ENCODE measurements at places on chromosomes 11 and 22.

DNA sequence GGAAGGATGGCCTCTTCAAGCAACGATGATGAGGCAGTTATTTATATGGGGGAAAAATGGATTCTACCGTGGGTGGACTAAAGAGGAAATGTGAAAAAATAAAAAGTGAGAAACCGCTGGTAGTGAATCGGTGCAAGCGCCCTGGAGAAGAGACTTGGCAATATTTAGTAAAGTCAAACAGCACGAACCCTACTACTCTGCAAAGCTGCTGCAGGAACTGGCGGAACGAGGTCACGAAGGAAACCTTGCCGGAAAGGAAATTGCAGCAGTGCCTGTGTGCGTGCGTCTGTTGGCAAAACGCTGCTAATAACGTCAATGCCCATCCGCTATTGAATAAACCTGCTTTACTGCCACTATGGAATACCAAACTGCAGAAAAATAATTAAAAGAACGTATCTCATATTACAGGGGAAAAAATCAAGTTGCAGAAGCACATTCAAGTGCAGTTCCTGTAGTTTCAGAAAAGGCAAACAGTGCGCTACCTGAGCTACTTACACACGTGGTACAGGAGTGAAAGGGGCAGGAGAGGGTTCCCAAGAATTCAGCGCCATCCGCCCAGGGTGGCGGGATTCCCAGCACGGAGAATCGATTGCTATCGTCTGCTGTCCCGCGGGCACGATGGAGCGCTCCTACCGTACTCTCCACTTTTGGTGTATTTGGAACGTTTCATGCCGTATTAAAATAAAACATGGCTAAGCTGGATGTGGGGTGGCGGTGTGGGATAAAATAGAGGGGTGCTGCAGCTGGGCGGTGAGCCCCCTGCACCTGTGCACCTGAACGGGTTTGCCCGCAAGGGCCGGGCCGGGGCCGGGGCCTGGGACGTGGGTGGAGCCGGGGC lies 585 bp upstream of the NADSYN1 start:
- DNase-seq = peak; percentile 53

DNA sequence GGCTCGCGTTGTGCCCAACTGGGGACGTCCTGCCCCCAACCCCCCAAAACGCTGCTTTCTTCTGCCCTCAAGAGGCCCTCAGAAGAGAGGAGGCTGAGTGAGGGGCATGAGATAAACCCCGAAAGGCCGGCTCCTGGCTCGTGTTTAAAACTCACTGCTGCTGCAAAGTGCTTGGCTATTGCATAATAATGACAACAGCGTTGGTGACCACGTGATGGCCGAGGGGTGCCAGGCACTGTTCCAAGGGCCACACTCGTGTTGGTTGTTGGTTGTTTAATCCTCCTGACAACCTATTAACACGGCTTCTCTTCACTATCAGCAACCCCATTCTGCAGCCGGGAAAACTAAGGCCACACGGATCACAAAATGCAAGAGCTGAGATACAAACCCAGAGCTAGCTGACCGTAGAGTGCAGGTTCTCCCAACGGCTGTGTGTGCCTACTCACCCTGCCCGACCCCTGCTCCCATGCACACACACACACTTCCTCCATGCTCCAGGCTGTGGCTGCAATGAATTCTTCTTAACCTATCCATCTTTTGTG lies 51.0 kb downstream of the ANO1 start:
- DNase-seq = no peak

GRCh38 chr11:5534046-5534445 lies 14.3 kb downstream of the OR52H1 start:
- no peak for DNase-seq

DNA sequence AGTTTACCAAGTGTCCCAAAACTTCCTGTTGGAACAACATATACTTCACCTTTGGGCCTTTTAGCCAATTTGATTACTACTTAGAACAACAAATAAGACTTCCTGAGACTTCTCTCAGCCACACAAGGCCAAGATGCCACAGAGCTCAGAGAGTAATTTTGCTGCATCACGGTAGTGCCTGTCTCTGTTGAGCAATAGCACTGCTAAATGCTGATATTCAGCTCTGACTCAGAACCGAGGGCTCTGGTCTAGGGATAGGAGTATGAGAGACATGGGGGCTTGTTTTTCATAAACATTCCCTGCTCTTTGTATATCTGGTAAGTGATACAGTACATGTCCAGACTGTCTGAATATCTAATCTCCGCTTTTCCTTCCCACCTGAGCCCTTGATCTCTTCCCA lies 260.4 kb upstream of the ARHGAP20 start:
- DNase-seq = no peak

- no peak for DNase-seq
Measured at GRCh38 chr22:32776397-32776796, 25.1 kb upstream of the TIMP3 start.

GRCh38 chr11:130694488-130695045 lies 221.7 kb downstream of the SNX19 start:
- DNase-seq = no peak

DNA sequence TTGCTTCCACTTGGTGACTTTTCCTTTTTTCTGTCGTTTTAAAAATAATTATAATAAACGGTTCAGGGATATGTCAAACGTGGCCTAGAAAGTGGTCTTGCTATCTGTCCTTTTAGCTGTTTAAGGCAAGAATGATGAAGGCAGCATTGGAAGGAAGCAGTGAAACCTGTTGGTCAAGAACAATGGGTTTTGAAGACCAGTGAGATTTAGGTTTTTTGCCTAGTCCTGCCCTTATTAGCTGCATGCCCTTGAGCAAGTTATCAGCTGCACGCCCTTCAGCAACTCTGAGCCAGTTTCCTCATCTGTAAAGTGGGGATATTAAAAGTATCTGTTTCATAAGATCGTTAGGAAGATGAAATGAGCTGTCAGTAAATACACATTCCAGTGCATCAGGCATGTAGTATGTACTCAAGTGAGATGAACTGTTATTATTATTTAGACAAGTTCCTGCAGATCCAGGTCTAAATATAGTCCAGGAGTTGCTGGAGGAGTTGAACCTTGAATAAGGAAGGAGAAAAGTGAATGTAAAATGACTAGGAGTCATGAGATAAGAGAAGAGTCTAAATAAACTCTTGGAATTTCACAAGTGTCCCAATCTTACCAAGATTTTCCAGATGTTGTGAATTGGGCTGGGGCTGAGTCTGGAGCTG lies 90.8 kb upstream of the HSD17B12 start:
- no peak for DNase-seq

DNA sequence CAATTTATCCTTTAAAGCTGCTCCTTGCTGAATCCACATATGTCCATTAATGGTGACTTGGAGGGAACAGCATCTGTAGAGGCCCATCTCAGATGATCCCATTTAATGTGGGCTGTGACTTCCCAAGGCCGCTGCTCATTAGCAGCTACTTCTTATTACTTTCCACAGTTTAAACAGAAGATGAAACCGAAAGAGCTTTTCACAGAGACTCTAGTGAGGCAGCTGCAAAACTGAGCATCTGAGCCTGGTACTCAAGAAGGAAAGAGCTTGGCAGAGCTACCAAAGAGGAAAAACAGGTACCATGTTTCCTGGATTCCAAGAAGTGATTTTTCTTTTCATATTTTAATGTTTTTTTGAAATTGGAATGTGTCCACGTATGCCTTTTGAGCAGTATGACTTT lies 110.5 kb upstream of the NARS2 start:
- DNase-seq = no peak
